ENCODE measurements at places on chromosomes 3 and 15.

DNA sequence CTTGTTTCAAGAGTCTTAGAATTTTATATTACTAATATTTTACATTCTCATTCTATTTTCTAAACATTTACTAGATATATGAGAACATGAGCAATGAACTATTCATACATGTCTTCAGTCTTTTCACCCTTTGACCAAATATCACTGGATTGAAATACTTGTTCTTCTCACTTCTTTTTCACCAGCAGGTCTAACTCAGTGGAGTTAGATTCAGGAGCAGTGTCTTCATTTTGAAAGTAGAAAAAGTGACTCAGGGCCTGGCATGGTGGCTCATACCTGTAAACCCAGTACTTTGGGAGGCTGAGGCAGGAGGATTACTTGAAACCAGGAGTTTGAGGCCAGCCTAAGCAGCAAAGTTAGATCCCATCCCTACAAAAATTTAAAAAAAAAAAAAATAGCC, 70.8 kb downstream of the USP13 start:
- no peak for DNase-seq

DNA sequence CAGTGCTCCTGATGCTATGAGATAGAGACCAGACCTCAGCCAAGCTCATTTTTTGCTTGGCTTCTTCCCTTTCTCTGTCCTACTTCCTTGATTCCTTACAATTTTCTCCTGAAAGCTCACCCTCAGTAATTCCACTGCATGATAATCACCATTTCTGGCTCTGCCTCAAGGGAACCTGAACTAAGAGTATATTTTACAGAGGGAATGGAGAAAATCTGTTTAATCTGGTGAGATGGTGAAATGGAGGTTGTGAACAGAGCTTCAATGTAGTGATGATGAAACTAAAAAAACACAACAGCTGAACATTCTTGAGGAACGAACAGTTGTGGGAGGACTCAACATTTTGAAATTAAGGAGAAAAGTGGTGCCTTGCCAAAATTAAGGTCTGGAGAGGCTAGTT, 16.3 kb downstream of the HHLA2 start:
- DNase-seq = no peak

DNA sequence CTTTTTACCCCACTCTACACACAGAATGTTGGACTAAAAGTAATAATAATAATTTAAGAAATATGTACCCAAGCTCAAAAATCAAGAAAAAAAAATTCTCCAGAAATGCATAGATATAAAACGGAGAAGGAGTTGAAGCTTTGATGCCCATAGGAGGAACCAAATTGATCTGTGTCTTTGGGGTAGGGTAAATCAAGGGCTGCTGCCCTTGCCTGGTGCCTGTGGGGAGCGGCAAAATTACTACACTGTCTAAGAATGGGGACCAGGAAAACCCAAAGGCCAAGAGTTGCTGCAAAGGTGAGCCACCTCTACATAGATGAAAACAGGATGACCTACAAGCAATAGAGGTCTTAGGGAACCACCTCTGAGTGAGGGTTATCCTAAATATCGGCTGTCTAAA, 56.0 kb upstream of the SPPL2A start:
- DNase-seq = no peak

DNA sequence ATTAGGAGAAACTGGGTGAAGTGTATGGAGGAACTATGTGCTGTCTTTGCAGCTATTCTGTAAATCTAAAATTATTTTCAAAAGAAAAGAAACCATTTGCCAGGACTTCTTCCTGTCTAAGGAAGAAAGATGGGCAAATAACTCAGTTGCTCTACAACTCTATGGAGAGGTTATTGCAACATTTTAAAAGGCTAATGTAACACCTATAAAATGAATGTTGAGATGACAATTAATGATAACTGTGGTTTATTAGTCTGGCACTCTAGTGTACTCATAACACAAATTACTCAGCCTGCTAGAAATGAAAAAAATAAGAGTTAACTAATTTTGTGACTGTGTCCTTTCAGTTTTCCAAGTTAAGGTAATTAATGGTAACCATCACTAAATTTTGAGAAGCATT, 32.3 kb downstream of the SLC4A7 start:
- DNase-seq = no peak

GRCh38 chr3:175163686-175164085, 304.6 kb downstream of the NAALADL2 start:
- DNase-seq = no peak

- DNase-seq = no peak
Measured at GRCh38 chr3:36166477-36166876, 213.8 kb upstream of the STAC start.

GRCh38 chr15:66635006-66635405, 67.0 kb upstream of the SMAD6 start:
- no peak for DNase-seq

GRCh38 chr3:110815008-110815583, 256.5 kb upstream of the NECTIN3 start:
- no peak for DNase-seq

DNA sequence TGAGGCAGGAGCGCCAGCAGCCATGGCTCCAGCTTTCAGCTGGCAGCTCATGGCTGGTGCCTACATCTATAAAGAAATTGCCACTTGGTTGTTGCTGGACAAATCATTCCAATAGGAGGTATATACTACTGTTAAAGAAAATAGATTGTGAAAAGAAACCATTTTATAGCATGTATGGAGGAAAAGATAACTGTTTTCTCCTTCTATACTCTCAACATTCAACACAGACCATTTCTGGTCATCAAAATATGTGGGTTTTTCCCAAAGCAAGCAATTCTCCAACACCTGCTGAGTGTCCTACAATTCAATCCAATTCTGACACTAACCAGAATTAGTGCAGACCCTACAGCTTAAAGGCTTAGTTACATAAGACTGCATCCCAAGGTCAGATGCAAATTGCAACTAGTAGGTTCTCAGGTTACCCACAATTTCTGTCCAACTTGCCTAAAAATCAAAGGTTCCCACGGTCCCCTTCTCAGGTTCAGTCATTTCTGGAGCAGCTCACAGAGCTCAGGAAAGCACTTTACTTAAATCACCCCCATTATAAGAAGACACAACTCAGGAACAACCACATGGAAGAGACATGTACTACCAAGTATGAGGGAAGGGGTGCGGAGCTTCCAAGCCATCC, 42.4 kb upstream of the STRIT1 start:
- no peak for DNase-seq

- no peak for DNase-seq
Measured at GRCh38 chr3:24129549-24129948, 184.5 kb downstream of the NR1D2 start.

DNA sequence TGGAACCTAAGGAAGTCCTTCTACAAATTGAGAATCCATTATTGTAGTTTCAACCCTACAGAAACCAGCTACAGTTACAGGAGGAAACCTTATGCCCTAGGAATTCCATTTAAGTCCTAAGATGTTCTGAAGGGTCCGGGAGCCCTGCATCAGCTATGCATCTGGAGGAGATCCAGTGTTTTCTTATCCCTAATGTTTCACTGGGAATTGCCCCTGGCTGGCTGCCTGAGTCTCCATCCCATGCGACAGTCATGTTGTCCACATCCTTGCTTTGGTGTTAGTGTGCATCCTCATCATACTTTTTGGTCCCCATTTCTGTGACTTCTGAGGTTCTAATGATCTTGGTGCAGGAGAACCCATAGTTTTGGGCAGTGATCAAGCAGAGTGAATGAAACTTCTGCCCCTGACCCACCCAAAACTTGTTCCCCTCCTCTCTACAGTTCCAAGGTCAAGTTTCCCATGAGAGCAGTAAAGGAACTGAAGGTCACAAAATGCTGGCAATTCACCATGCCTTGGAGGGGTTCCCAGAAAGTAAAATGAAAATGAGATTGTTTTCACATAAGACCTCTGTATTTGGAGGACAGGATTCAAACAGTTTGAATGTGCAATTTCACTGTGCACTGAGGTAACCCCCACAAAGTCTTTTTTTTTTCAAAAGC, 121.9 kb upstream of the PHLDB2 start:
- DNase-seq = no peak

GRCh38 chr3:58163234-58163633, 47.5 kb downstream of the DNASE1L3 start:
- DNase-seq = no peak

GRCh38 chr15:33194237-33194636, 277 bp downstream of the FMN1 start:
- no peak for DNase-seq

- no peak for DNase-seq
Measured at GRCh38 chr15:33458421-33458820, 147.7 kb downstream of the RYR3 start.

DNA sequence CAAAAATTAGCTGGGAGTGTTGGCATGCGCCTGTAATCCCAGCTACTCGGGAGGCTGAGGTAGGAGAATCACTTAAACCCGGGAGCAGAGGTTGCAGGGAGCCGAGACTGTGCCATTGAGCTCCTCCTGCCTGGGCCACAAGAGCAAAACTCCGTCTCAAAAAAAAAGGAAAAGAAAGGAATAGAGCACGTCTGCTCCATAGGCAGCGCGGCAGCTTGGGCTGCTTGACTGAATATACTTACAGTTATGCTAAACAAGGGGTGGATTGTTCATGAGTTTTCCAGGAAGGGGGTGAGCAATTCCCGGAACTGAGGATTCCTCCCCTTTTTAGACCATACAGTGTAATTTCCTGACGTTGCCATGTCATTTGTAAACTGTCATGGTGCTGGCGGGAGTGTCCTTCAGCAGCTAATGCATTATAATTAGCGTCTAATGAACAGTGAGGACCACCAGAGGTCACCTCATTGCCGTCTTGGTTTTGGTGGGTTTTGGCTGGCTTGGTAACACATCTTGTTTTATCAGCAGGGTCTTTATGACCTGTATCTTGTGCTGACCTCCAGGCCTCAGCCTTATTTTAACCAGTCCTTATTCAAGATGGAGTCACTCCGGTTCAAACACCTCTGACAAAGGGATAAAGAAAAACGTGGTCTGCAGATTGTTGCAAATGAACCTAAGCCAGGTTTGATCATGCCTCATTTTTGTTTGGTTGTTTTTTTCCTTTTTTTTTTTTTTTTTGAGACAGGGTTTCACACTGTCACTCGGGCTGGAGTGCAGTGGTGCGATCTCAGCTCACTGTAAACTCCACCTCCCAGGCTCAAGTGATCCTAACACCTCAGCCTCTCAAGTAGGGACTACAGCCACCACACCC, 24.9 kb upstream of the SENP5 start:
- no peak for DNase-seq

GRCh38 chr3:53357458-53357857, 10.1 kb upstream of the DCP1A start:
- DNase-seq = no peak

GRCh38 chr3:149547413-149547812, 72.9 kb downstream of the TM4SF4 start:
- no peak for DNase-seq

DNA sequence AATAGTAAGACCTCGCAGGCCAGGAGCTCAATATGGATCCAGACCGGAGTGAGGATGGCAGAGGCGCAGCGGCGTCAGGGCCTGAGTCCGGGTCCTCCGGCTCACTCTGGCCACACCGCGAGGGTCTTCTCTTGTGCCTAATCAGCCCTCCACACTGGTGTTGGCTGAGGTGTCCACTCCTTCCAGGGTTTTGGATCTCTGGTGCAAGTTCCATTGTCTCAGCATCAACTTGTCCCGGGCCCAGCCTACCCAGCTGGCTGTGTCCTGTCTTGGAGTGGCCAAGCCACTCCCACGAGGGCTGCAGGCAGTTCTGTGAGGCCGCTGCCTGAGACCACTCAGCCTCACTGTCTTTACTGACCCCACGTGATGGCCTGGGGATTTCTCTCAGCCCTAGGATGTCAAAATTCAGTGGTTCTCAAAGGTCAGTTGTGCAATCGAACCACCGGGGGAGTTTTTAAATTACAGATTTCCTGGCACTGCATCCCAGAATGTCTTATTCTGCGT, 12.6 kb upstream of the GOLGA6L7 start:
- no peak for DNase-seq

- no peak for DNase-seq
Measured at GRCh38 chr3:127443581-127444375, 146.8 kb downstream of the TPRA1 start.

Data from immature natural killer cell (primary cell).